ENCODE measurements at places on chromosomes 6 and 20. TPM values are rescaled to one million over a fixed set of nuclear protein-coding genes. Genes with fewer than 3 reads are reported as not detected.

Gene GHRH
- not detected for polyA plus RNA-seq

Gene KCNG1
- polyA plus RNA-seq = 2.1 TPM

Gene KHDC1L
- 0.83 TPM for polyA plus RNA-seq

Gene SMLR1
- not detected for polyA plus RNA-seq

Gene SEL1L2
- polyA plus RNA-seq = not detected

Gene TFAP2C
- 4.0 TPM for polyA plus RNA-seq

Gene SNAP91
- polyA plus RNA-seq = 70.0 TPM

Gene OR2B6
- 0.37 TPM for polyA plus RNA-seq

Gene UBD
- polyA plus RNA-seq = 0.42 TPM

Gene VWA7
- polyA plus RNA-seq = 8.1 TPM

DNA sequence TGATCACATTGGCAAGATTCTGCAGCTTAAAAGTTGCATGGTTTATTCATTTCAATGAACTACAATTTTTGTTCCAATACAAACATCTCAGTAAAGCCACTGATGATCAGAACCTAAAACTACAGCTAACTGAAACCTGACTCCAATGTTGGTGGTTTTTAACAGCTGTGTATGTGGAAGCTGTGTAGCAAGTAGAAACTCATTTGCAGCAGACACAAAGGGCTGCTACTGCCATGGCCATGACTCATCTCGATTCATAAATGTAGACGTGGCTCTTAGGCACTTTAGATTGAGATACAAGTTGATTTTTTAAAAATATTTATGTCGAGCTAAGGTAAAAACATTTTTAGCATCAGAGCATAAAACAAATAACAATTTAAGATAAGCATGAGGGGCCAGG is 19.5 kb upstream of the MAP3K4 start:
- no peak for DNase-seq

- no peak for DNase-seq
Observed at GRCh38 chr20:61968932-61969331, 96.7 kb downstream of the TAF4 start.

DNA sequence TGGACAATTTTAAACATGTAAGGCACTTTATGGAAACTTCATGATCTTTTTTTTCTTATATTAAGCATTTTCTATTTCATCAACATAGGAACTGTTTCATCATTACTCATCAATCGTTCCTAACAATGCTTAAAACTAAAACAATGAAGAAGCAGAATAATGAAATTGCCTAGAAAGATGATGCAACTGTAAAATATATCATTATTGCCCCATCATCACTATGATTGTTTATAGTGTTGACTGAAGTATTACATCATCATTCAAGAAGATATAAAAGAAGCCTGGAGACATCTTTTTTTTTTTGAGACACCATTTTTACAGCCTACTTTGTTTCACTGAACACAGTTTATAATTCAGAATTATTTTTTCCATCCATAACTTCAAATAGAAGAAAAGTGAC is 147.2 kb downstream of the TRDN start:
- DNase-seq = no peak

DNA sequence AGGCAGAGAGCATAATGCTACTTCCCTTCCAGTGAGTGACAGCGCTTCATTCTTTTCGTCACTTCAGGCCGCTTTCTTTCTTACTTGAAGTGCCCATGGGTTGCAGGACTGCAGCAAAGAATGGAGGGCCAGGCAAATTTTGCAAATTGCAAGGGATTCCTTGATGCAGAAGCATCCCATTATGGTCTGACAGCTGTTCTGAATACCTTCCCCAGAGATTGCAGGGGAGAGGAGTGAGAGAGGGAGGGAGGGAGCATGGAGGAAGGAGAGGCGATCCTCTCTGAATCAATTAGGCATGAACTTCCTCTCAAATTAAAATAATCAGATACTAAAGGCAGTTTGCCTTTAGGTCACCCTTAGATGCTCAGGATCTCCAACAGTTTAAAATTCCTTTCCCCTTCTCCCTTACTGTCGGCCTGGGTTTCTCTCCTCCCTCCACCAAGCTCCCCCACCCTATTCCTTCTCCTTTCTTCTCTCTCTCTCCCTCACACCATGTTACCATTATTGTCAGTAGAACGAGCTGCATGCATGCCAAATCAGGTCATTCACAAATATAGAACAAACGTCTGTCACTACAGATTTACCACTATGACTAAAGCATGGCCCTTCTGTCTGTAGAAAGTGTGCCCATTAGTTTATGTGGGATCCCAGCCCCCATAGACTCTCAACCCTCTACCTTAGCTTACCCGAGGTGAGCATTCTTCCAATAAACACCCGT is 289.2 kb downstream of the CD83 start:
- DNase-seq = peak; percentile 78

- peak; percentile 45 for DNase-seq
Observed at GRCh38 chr6:136791296-136792094, 782 bp downstream of the MAP3K5 start.

- DNase-seq = no peak
Observed at GRCh38 chr6:48199499-48199898, 88.5 kb upstream of the PTCHD4 start.

DNA sequence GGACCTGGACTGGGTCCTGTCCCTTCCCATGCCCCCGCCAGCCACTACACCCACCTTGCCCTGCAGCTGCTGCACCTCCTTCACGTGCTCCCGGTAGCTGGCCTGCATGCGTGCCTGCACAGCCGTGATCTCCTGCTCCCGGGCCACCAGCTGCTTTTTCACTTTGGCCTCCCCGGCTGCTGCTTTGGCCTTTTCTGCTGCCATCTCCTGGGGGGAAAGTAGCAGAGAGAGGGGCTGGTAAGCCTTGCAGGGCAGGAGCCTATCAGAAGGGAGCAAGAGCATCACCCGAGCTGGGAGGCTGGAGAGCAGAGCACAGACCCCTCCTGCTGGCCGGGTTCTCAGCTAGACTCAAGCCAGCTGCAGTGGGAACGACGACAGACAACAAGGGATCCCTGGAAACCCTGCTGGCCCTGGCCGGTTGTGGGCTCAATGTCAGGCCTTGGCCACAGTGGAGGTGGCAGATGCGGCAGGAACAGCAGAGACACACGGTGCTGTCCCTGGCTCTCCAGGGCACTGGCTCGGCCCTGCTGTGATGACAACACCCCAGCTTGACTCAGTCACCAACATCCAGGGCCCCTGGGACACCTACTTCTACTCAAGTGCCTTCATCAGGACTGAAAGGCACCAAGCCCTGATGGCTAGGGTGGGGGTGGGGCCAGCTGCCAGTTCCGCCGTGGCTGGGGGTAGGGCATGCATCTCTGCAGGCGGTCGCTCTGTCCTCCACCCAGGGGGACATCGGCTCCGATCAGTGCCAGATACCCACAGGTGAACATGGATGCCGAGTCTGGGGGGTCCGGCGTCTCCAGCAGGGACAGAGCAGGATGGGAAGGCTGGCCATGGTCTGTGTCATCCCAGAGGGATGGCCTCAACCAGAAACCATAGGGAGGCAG is 45.3 kb downstream of the RRBP1 start:
- peak; percentile 37 for DNase-seq

- DNase-seq = peak; percentile 56
Observed at GRCh38 chr20:63006540-63007359, at the start of gene BHLHE23. Gene BHLHE23, minus strand, starts transcription at chr20:63006964. Its CDS starts 190 bp downstream, at chr20:63006774.

- DNase-seq = no peak
Observed at GRCh38 chr6:115071962-115072361, 729.1 kb upstream of the HS3ST5 start.

DNA sequence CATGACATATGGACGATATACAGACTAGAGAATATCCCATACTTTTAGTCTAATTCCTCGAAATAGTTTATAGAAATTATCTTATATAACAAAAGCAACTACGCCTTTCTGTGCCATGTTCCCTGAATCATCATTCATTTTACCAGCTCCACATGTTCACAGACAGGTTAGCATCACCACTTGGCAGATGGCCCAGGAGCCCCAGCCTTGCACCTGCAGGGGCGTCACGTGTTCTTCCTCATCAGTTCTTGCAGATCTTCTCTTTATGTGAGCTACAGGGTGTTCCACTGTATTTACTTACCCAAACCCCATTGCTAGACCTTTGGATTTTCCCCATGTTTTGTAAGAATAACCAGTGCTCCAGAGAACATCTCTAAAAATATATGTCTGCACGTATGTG is 12.6 kb upstream of the BNIP5 start:
- DNase-seq = peak; percentile 32

DNA sequence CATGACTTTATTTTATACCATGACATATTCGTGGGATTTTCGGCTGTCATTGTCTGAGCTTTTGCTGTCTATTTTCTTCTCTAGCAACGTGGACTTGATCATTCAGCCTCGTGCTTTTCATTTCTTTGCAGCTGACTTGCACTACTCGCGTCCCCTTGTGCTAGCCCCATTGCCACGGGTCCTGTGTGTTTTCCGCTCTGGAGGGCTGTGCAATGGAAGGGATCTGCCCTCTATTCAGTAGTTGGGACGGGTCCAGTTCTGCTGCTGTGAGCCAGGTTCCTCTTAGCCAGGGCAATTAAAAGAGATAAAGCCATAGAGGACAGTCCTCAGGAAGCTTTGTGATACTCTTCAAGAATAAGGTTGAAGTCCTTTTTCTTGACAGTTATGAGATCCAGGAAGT is 17.6 kb downstream of the NEDD9 start:
- peak; percentile 69 for DNase-seq

DNA sequence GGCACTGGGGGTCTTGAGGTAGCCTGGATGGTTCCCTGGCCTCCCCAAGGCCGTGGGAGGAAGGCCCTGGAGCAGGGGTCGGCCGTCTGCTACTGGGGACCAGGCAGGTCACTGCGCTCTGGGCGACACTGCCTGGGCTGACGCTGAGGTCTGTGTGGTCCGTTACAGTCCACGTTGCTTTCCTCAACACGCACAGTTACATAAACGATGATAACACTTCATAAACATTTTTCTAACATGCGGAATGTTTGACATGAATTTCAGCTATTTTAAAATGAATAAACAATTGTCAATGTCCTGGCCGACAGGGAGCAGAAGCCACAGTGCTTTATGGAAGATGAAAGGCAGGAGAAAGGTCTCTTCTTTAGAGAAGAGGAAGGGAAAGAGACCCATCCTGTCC is 10.2 kb upstream of the RBBP8NL start:
- no peak for DNase-seq

DNA sequence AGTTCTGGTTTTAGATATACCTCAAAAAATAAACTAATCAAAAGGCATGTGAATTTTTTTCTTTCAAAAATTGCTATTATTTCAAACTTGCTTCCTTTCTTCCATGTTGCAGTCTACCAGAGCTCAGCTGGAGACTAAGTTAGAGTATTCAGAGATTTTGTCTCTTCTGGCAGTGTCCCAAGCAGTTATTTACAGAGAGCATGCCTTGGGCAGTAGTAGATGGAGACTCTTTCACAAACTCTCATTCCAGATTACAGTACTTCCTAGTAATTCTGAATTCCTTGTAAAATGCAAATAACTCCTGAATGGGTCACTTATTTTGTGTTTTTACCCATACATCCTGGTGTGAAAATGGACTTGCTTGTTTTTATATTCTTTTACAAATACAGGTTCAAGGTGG is 703.4 kb downstream of the EPHA7 start:
- no peak for DNase-seq

GRCh38 chr20:43984587-43984986 is 69.9 kb downstream of the TOX2 start:
- DNase-seq = no peak

- no peak for DNase-seq
Observed at GRCh38 chr6:166435574-166435973, 52.8 kb upstream of the MPC1 start.

DNA sequence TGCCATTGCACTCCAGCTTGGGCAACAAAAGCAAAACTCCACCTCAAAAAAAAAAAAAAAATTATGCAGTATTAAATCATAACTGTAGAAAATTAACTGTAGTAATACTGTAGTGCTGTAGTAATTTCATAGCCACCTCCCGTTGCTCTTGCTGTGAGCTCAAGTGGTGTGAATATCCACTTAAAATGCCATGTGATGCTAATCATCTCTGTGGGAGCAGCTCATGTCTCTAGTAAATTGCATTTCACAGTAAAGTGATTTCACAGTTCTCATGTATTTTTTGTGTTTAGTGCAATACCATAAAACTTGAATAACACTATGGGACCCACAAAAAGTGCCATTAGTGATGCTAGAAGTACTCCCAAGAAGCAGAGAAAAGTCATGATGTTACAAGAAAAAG is 14.4 kb upstream of the FAM217A start:
- no peak for DNase-seq

DNA sequence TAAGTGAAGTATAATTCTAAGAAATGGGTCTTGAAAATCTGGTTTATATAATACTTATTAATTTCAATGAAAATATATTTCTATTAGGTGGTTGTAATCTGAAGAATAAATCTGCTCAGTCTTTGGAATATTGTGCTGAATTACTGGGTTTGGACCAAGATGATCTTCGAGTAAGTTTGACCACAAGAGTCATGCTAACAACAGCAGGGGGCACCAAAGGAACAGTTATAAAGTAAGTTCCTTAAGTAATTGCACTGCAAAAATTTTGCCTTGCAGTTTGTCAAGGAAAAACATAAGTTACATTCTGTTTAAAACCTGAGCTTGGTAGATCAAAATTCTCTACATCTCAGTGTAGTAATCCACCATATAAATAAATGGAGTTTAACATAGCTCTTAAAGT is 106.0 kb downstream of the MYO6 start:
- DNase-seq = peak; percentile 71

DNA sequence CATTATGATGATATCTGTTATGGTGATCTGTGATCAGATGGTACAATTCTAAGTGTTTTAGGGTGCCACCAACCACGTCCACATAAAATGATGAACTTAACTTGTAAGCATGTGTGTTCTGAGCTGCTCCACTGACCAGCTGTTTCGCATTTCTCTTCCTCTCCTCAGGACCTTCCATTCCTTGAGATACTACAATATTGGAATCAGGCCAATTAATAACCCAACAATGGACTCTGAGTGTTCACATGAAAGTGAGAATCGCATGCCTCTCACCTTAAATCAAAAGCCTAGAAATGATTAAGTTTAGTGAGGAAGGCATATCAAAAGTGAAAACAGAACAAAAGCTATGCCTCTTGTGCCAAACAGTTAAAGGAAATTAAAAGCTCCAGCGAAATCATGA is 114.6 kb downstream of the MAN1A1 start:
- no peak for DNase-seq

DNA sequence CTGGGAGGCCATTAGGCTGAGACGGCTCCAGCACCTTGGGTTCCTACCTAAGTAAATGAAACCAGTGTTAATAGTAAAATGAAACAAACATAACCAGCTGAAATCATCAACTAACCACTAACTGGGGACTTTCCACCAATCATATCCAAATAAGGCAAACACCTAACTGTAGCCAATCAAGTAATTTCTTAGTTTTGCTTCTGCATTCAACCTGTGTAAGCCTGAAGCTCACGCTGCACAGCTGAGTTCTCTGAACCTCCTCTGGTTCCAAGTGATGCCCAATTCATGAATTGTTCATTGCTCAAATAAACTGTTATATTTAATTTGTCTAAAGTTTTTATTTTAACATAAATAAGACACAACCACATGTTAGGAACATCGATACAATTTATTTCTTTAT is 22.5 kb downstream of the KLHL32 start:
- no peak for DNase-seq

GRCh38 chr6:108556866-108557493 is 3.7 kb upstream of the FOXO3 start:
- DNase-seq = no peak
